NK-92 treated with Interleukin-12 subunit alpha and Interleukin-12 subunit beta, amount 100 ng/mL, for 24 hours (cell line): ENCODE measurements at places on chromosomes 16 and 17.

DNA sequence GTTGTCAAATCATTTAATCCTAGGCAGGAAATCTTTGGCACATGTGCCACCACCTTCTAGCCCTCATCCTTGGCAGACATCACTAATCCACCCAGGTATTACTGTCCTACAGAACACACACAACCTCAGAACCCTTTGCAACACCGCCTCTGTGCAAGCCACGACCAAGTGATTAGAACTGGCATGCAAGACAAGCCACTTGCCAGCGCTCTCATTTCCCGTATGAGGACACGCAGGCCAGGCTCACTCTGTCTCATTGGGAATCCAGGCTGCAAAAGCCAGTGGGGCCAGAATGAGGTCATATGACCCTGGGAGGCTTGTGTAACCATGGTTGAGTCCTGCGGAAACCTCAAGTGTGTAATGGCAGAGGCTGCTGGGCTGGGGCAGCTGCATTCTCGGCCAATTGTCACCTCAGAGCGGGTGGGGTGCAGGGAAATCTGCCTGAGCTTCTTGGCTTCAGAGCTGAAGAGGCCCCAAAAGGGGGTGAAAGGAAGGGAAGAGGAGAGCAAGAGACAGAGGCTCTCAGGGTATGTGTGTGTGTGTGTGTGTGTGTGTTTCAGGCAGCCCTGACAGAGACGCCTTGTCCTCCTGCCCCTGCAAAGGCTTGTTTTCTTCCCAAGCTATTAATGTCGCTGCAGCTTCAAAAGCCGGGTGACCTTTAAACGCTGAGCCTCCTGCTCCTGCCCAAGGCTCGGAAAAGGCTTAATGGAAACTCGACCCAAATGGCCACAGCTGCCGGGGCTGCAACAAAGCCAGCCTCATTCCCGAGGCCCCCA lies 43.2 kb upstream of the MRPS23 start:
- no peak for DNase-seq

- DNase-seq, result no peak
These were observed 62.7 kb downstream of the RBFOX3 start for GRCh38 chr17:79548116-79548515.

DNA sequence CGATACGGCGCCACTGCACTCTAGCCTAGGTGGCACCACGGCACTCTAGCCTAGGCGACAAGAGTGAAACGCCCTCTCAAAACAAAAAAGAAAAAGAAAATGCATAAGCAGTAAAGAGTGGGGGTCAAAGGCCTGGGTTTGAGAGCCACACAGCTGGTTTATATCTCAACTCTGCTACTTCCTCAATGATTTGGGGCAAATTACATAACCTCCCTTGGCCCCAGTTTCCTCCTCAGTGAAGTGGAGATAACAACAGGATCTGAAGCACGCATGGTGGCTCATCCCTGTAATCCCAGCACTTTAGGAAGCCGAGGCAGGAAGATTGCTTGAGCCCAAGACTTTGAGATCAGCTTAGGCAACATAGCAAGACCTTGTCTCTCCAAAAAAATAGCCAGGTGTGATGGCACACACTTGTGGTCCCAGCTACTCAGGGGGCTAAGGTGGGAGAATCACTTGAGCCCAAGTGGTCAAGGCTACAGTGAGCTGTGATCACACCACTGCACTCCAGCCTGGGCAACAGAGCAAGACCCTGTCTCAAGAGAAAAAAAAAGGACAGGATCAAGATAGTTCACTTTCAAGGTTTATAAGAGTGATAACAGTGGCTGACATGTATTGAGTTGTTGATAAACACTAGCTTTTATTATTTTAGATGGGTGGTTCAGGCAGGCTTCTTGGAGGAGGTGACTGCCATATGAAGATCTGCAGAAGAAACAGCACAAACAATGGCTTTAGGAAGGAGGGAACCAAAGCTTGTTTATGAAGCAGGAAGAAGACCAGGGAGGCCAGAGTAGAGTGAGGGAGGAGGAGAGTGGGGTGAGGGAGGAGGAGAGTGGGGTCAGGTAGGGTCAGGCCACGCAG lies 8.5 kb upstream of the COG1 start:
- DNase-seq, result no peak

DNA sequence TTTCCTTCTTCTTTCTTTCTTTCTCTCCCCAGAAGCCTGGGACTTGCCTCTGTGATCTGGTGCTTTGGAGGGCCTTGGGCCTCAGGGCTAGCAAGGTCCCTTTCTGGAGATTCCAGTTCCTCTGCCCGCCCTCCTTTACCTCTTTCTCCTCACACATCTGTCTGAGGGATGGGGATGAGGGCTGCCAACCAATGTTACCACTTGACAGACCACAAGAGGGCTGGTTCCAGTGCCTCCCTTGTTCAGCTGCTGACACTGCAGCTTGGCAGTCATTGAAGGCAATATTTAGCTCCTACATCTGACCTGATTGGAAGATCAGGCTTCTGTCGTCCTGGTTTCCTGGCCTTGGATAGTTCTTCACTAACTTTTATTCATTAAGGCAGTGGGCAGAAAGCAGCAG lies 3.6 kb upstream of the ZNF652 start:
- DNase-seq, result peak; percentile 51

GRCh38 chr17:47277921-47278320 lies 24.3 kb downstream of the ITGB3 start:
- DNase-seq, result no peak

- DNase-seq, result no peak
These were observed at the start of gene C16orf90 for GRCh38 chr16:3495176-3495575. Gene C16orf90, minus strand, starts transcription at chr16:3495489. Its CDS starts 68 bp downstream, at chr16:3495421.

DNA sequence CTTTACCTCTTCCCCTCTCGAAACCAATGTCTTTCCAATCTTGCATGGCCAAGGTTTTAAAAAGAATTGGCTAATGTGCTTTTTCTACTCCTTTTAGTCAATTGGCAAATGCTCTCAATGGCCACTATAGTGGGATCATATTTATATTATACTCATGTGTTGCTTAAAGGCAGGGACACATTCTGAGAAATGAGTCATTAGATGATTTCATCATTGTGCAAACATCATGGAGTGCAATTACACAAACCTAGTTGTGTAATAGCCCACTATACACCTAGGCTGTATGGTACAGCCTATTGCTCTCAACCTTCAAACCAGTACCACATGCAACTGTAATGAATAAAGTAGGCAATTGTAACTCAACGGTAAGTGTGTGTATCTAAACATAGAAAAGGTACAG lies 180.9 kb downstream of the HS3ST3A1 start:
- DNase-seq, result no peak

DNA sequence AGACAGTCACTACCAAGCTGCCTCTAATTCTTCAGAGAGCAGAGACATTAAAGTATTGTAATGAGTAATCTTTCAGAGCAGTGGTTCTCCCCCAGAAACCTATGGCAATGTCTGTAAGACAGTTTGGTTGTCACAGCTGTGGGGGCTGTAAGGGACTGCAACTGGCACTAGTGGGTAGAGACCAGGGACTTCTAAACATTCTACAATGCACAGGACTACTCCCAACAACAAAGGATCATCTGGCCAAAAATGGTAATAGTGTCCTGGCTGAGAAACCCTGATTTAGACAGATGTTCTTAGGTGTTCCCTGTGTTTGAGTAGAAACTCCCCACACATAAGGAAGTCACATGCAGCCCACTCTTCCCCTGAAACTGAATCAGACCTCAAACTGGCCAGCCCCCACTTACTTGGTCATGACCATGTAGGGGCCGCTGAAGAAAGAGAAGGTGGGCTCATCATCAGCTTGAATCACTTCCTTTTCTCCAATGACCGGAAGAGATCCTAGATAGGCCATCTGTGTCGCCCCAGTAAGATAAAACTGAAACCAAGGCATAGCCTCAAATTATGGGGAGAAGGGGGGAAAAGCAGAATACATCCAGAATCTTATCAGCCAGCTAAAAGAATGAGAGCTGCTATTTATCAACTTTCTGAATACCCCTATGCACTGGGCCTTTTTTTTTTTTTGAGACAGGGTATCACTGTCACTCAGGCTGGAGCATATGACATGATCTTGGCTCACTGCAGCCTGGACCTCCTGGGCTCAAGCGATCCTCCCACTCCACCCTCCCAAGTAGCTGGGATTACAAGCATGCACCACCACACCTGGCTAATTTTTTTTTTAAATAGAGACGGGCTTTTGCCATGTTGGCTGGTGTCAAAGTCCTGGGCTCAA lies 75.8 kb downstream of the TEX14 start:
- no peak for DNase-seq

DNA sequence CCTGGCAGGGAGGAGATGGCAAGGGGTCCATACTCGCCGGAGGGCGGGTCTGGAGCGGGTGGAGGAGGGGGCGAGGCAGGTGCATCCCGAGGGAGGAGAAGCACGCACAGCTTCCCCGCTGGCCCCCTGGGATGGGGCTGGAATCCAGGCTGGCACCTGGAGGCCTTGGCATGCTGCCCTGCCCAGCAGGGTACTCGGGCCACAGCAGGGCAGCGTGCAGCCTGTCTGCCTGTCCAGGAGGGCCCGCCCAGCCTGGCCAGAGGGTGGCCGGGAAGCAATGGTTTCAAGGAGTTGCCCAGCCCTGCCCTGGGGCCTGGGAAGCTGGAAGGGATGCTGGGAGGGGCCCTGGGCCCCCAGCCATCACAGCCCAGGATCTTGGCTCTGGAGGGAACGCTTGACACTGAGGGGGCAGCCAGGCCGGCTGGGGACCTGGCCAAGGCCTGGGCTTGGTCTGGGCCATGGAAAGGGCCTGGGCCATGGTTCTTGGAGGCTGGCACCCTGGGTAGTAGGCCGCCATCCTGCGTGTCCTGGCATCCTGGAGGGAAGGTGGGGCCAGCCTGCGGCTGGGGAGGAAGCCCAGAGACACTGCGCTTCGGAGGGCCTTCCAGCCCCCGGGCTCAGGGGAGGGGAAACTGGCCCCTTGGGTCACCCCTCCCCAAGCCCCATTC lies 1.1 kb downstream of the GLIS2 start:
- no peak for DNase-seq

- no peak for DNase-seq
These were observed 30.3 kb upstream of the CDC42EP4 start for GRCh38 chr17:73342050-73342522.

- DNase-seq, result no peak
These were observed 4.1 kb downstream of the TMEM208 start for GRCh38 chr16:67230809-67231660.

- no peak for DNase-seq
These were observed 19.1 kb downstream of the TRARG1 start for GRCh38 chr17:1298606-1299005.

- peak; percentile 80 for DNase-seq
These were observed 2.6 kb upstream of the TSPOAP1 start for GRCh38 chr17:58330997-58331814.

GRCh38 chr17:49021095-49021767 lies 24.0 kb downstream of the IGF2BP1 start:
- no peak for DNase-seq

- DNase-seq, result no peak
These were observed 158.6 kb upstream of the CDC42EP4 start for GRCh38 chr17:73470316-73470826.
